Mammary epithelial cell (primary cell): ENCODE measurements at places on chromosomes 3 and 15.

DNA sequence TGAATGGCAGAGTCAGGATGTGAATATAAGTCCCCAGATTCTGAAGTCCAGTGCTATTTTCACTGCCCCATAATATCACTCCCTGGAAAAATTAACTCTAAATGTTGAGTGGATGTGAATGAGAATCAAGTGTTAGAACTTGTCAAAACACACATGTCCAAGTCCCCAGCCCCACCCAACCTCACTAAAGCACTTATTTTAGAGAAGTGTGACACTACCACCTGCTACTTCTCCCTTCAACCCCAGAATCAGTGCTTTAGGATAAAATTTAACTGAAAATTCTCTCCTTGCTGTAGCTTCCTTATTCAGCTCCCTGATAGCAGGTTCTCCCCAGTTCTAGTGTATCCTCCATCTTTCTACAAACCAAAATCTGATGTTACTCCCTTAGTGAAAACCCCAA is 35.8 kb downstream of the HERC1 start:
- DNase-seq, result no peak

- no peak for DNase-seq
These were observed 477.1 kb upstream of the KCNMB2 start for GRCh38 chr3:178059119-178059518.

GRCh38 chr3:188822411-188822810 is 349.4 kb upstream of the TPRG1 start:
- no peak for DNase-seq

- no peak for DNase-seq
These were observed 90.6 kb downstream of the SOX14 start for GRCh38 chr3:137854533-137855261.

GRCh38 chr15:22237891-22238275 is 157.6 kb downstream of the OR4M2 start:
- no peak for DNase-seq

GRCh38 chr15:48447058-48447457 is 115.8 kb downstream of the DUT start:
- DNase-seq, result peak; percentile 19

DNA sequence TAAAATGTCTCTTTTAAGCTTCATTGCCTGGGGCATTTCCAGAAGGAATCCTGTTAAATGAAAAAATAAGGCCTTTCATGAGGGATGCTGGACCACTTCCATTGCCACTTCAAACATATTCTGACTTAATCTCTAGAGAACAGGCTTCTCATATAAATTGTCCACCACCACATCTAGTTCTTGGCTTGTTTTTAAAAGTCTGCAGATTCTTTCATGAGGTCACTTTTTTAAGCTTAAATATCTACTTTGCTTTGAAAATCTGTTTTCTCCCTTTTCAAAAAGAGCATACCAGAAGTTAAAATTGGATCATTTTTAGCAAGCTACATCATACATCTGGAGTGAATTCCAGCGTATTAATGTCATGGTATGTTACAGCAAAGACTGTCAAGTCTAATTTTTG is 131.6 kb downstream of the C3orf70 start:
- no peak for DNase-seq

GRCh38 chr15:60544581-60545264 is 65.8 kb upstream of the ICE2 start:
- no peak for DNase-seq

DNA sequence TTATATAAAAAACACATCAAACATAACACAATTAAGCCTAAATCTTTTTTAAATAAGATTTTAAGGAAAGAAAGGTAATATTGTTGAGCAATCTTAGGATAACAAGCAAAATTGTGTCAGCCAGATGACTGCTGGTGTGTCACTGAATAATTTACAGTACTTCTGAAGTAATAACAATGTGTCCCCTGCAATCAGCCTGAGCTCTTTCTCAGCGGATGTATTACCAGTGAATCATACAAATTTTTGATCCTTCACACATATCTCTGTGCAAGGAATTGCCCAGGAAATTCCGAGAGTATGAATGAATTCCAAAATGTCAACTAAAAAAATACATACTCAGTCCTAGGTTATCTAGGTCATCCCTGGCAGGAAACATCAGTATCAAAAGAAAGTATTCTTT is 76.6 kb upstream of the PTX3 start:
- peak; percentile 75 for DNase-seq

DNA sequence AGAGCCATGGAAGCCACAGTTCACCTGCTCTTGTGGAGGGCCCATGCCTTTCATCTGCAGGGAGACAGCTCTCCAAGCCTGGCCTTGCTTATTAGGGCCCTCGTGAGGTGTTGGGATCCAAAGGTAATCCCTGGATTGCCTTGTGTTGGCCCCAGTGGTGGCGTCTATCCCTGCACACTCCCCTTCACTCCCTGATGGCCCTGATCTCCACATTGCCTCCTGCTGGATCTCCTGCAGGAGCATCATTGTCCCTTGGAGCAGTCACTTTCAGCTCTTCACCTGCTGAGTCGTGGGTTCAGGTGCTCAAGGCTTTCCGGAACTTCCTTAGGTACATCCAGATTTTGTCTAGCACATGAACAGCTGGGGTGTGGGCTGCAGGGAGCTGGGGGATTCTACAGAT is 7.0 kb downstream of the PPCDC start:
- no peak for DNase-seq

GRCh38 chr3:34582055-34582454 is 783.6 kb downstream of the PDCD6IP start:
- DNase-seq, result no peak

- DNase-seq, result no peak
These were observed 55.2 kb downstream of the IQSEC1 start for GRCh38 chr3:13018043-13018451.

DNA sequence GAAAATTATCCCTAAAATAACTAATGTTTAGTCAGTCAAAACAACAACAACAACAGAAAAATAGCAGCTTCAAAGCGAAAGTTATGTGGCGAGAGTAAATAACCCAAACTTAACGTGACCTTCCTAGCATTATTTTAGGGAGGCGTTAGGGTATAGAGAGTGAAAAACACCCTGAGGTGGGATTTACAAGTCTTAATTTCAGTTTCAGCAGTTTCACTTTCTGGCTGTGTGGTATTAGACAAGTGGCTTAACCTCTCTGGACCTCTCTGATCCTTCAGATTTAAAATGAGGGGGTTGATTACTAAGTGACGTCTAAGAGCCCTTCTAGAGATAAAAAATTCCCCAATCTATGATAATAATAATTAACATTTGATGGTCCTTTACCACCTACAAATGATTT is 291.2 kb downstream of the ZBTB20 start:
- DNase-seq, result no peak

DNA sequence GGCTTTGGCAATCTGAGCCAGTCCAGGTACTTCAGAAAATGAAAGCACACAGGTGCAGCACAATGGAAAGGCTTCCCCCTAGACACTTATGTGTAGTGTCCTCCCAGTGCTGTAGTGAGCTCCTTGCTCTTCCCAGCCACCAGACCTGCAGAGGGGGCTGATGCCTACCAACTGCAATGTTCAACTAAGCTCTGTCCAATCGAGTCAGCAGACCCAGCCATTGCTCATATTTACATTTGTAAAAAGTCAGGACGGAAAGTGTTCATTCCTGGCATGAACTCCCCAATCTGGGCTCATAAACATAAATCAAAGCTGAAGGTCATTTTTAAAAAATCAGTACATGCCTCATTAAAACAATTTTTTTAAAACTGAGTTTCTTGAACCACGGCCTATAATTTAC is 73.0 kb downstream of the FOXP1 start:
- DNase-seq, result no peak

GRCh38 chr3:95460274-95460673 is 1354.1 kb upstream of the EPHA6 start:
- DNase-seq, result no peak

DNA sequence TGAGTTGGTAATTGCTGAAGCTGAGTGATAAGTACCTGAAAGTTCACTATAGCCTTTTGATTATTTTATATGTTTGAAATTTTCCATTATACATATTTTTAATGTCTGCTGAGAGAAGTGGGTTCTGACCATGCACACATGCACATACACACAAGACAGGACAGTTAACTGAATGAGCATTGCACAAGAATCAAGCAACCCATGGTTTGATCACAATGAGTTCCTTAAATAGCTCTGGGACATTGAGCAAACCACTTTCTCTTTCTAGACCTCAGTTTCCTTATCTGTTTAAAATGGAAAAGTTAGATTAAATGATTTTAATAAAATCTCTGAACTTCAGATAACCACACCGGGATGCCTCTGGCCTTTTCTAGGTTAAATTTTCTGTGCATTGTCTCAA is 26.7 kb downstream of the SNTN start:
- DNase-seq, result no peak

DNA sequence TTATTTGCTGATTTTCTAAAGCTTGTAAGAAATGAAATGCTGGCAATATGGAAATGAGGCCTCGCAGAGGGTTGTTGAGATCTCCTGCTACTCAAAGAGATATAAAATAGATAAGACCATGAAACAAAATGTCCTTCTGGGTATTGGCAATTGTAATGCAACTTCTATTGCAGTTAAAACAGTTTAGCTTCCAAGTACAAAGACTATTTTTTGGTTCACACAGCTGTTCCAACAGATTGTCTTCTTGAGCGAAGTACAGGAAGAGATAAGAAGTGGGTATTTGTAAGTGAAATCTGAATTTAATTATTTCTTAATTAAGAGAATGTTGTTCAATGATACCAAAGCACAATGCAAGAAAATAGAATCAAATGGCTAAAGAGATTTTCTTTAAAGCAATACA is 801.5 kb upstream of the GBE1 start:
- no peak for DNase-seq

GRCh38 chr3:161310649-161311423 is 60.5 kb downstream of the SPTSSB start:
- no peak for DNase-seq

- DNase-seq, result no peak
These were observed 41.0 kb upstream of the ABHD10 start for GRCh38 chr3:111937871-111938270.

GRCh38 chr3:117128133-117128532 is 418.6 kb downstream of the TUSC7 start:
- DNase-seq, result no peak

GRCh38 chr3:121649645-121650044 is 11.1 kb downstream of the HCLS1 start:
- peak; percentile 34 for DNase-seq

- DNase-seq, result no peak
These were observed at the start of gene CCDC54 for GRCh38 chr3:107377151-107377550. Gene CCDC54, plus strand, starts transcription at chr3:107377439. Its CDS starts 149 bp downstream, at chr3:107377588.

DNA sequence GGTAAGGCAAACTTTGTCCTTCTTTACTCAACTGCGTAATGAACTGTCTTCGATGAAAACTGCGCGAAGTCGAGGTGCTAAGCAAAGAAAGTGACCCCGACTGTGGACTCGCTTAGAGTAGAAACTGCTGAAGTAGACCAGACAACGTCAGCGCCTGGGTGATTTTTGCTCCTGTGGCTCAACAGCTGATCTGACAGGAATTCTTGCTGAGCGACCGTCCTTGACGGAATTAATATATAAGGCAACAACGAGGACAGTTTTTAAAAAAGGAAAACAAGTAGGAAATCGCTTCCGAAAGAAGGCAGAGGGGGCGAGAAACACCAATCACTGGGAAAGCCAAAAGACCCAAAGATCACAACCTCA is 541 bp downstream of the RPS27L start:
- DNase-seq, result peak; percentile 52

GRCh38 chr3:73614419-73614818 is 10.3 kb downstream of the PDZRN3 start:
- peak; percentile 68 for DNase-seq

GRCh38 chr3:60759439-60759838 is 491.8 kb downstream of the FHIT start:
- no peak for DNase-seq

GRCh38 chr3:150107429-150108175 is 136.9 kb upstream of the PFN2 start:
- DNase-seq, result no peak

- no peak for DNase-seq
These were observed 33.7 kb downstream of the PSTPIP1 start for GRCh38 chr15:77028451-77029165.

DNA sequence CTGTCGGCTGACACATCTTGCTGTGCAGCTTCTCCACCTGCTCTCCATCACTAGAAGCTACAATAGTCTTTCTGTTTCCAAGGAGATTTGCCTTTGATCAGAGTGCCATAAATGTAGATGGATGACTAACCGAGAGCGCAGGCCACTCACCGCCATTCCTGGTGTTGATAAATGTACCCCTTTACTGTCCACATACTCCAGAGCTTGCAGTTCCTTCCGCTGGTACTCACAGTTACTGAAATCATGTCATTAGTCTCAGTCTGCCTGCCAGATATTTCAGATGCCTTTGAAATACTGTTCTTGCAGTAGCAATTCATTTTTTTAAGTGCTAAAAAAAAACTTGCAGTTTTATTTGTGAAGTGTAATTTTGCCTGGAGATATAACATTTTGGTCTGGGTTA is 72.3 kb downstream of the BLM start:
- DNase-seq, result no peak

DNA sequence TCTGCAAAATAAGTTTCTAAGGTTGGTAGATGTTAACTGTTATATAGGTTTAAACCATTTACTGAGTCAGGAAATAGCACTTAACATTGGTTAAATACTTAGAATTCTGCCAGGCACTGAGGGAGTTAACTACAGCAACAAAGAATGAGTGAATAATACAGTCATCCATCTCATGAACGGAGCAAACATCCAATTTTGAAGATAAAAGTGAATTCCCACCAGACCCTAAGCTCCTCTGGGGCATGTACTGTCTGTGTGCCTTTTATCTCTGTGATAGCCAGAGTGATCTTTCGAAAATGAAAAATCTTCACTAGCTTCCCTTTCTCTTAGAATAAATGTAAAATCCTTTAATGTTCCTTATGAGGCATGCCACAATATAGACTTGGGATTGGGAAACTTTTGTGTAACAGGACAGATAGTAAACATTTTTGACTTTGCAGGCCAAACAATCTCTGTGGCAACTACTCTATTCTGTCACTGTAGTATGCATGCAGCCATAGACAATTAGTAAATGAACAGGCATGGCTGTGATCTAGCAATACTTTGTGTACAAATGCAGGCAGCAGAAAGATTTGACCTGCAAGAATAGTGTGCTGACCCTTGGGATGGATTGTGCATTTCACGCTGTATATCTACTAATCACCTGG is 294.5 kb upstream of the LMCD1 start:
- no peak for DNase-seq

- DNase-seq, result no peak
These were observed 507.7 kb downstream of the IGSF11 start for GRCh38 chr3:118526758-118527513.

- peak; percentile 90 for DNase-seq
These were observed 62.2 kb upstream of the AKAP13 start for GRCh38 chr15:85318048-85318731.
